ENCODE measurements at places on chromosomes 1 and 21. TPM values are rescaled to one million over a fixed set of nuclear protein-coding genes. Genes with fewer than 3 reads are reported as not detected.

ZSWIM5 gene
- total RNA-seq, result 2.0 TPM

DNA sequence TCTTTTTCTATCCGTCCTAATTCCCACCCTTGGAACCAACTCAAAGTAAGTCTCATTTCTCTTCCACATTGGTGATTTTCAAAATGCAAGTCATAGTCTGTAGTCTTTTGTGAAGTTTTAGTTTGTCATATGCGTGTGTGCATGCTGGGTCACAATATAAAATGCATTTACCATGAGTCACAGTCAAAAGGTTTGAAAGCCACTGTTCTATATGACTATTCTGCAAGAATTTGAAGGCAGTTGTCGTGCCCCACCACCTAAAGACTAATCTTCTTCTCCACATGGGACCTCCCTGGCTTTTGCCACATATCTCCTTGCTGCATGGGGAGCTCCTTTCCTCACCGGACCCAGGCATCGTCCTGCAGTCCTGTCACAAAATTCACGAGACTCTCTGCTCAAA lies 1.6 kb downstream of the STPG1 start:
- H3K4me1 ChIP-seq, result peaks cover 22% of the 10 kb centered on the region
- H3K27ac ChIP-seq, result no peak overlapping the region
- H3K4me3 ChIP-seq, result no peak overlapping the region
- H3K36me3 ChIP-seq, result peaks cover 7% of the 10 kb centered on the region

- DNase-seq, result no peak
- H3K4me3 ChIP-seq, result no peak overlapping the region
- peaks cover 5% of the 10 kb centered on the region for H3K27me3 ChIP-seq
- H3K4me1 ChIP-seq, result no peaks in the 10 kb centered on the region
- no peaks in the 10 kb centered on the region for H3K36me3 ChIP-seq
Measured at GRCh38 chr1:64410217-64410616, 59.7 kb upstream of the CACHD1 start.

DNA sequence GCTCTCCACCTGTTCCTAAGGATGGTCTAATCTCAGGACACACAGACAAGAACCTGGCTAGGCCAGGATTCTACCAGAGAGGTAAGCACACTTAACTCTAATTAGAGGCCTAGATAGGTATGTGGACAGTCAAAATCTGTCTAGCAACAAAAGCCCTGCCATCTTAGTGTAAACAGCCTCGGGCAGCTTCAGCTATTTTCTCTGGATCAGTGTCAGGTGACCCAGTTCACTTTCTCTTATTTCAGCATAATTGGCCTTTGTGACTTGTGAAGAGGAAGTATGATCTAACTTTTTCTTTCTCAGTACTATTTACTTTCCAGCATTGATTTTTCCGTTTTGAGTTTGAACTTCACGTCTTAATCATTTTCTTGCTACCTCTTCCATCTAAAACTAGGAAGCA lies 217.7 kb downstream of the CRB1 start:
- H3K27me3 ChIP-seq, result no peaks in the 10 kb centered on the region
- DNase-seq, result no peak
- peaks cover 29% of the 10 kb centered on the region for H3K4me1 ChIP-seq
- peak overlapping the region; percentile 90 for H3K27ac ChIP-seq
- H3K4me3 ChIP-seq, result no peak overlapping the region
